ENCODE measurements at places on chromosomes 1 and 21. TPM values are rescaled to one million over a fixed set of nuclear protein-coding genes. Genes with fewer than 3 reads are reported as not detected.

The PLA2G2F gene
- total RNA-seq: 3.0 TPM

The OR2T33 gene
- not detected for total RNA-seq

The ANGPTL1 gene
- total RNA-seq: 104 TPM

The KRTCAP2 gene
- total RNA-seq: 67.5 TPM

The GJA9 gene
- not detected for total RNA-seq

The NGF gene
- total RNA-seq: 4.1 TPM

The PLCH2 gene
- total RNA-seq: 15.3 TPM

The JAK1 gene
- total RNA-seq: 74.3 TPM

The TFF2 gene
- not detected for total RNA-seq

The EXO5 gene
- total RNA-seq: 7.7 TPM

The ATP13A2 gene
- total RNA-seq: 11.6 TPM

The LAMB3 gene
- 22.7 TPM for total RNA-seq

The PLD5 gene
- total RNA-seq: 0.39 TPM

The NBPF14 gene
- total RNA-seq: 54.4 TPM

The NEK2 gene
- 8.9 TPM for total RNA-seq

The CYP4A11 gene
- not detected for total RNA-seq

The ZNF683 gene
- total RNA-seq: not detected

The CELA2A gene
- not detected for total RNA-seq

The FLG gene
- 171 TPM for total RNA-seq

The SEC16B gene
- total RNA-seq: 9.6 TPM

The OLIG2 gene
- 0.10 TPM for total RNA-seq

All from skin of body (tissue), 3 donors.